Smooth muscle cell of the brain vasculature (primary cell): ENCODE measurements at places on chromosomes 4 and X.

DNA sequence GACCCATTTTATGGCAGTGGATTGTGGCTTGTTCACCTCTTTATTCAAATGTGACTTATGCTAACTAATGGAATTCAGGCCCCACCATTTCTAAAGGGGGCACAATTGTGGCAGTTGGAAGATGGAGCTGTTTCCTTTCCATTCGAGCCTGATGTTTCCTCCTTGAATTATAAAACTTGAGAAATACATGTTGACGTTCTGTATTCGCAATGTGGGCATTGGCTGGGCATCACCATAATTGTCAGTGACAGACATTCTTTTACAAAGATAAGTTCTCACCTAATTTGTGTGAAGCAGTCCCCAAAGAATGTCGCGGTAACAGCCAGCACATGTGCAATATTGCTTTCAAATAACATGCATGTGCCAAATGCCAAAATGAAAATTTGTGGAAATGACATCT, 1070.2 kb upstream of the TENM3 start:
- DNase-seq: no peak

- DNase-seq: no peak
Measured at GRCh38 chr4:81021142-81021944, 9.2 kb upstream of the BMP3 start.

GRCh38 chrX:21926527-21927278, 13.8 kb upstream of the SMS start:
- DNase-seq: no peak

- DNase-seq: no peak
Measured at GRCh38 chr4:144646523-144647094, 653 bp downstream of the HHIP start.

- DNase-seq: no peak
Measured at GRCh38 chr4:156312261-156312847, 358.7 kb upstream of the CTSO start.

DNA sequence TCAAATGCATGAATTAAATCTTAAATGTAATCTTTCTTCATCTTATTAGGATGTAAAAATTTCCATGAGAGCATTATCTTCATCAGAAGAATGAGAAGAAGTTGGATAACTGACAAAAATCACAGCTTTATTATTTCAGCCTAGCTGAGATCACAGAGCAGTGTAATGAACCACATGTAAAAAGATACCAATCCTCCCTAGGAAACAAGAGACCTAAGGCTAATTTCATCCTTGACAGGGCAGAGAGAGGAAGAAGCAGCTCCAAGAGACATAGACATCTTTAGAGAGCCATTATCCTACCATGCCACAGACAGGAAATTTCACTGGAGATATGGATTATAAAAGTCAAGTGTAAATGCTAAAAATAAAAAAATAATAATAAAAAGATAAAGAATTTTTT, 40.9 kb upstream of the IL15 start:
- no peak for DNase-seq

DNA sequence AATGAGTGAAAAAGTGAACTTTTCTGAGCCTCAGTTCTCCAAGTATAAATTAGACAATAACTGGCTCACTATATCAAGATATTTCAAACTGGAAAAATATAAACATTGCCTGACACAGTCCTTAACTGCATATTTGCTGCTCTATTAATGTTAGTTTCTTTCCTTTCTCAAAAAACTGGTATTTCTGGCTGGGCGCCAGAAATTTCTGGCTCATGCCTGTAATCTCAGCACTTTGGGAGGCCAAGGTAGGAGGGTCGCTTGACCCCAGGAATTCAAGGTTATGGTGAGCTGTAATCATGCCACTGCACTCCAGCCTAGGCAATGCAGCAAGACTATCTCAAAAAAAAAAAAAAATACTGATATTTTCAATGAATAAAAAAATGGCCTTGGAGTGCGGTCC, 227.0 kb downstream of the MAGEB17 start:
- no peak for DNase-seq

DNA sequence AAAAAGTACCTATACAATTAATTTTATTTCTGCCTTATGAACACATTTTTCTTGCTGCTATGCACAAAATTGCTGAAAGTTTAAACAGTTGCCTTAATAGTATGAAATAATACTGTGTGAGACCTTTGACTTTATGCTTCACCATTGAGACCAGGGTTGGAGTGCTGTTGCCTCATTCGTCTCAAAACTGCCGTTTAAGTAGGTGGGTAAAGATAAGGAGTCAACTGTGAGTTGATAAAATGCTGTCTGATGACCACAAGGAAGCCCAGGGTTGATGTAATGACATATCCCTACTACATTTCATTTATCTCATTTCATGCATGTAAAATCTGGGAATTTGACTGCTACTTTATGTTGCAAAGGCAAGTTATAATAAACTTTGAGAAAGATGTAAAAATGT, 23.4 kb downstream of the STK26 start:
- no peak for DNase-seq

DNA sequence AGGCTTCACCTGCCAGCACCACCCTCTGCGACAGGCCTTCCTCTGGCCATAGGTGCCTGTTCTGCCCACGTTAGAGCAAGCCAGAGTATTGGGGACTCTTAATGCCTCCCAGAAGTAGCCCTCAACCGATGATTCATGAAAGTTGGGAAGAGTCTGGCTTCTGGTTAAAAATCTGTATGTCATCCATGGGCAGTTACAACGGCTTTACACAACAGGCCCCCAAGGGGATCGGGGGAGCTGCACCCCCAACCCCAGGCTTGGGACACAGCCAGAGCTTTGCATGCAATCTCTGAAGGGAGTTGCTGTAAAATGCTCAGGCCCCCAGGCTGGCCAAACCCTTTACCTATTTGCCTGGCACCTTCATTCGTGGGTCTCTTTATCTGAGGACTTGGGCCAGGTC, 5.4 kb upstream of the CYTL1 start:
- DNase-seq: no peak

- no peak for DNase-seq
Measured at GRCh38 chr4:52160859-52161258, 109.8 kb downstream of the SPATA18 start.

GRCh38 chr4:185997296-185997695, 71.7 kb upstream of the TLR3 start:
- DNase-seq: no peak

DNA sequence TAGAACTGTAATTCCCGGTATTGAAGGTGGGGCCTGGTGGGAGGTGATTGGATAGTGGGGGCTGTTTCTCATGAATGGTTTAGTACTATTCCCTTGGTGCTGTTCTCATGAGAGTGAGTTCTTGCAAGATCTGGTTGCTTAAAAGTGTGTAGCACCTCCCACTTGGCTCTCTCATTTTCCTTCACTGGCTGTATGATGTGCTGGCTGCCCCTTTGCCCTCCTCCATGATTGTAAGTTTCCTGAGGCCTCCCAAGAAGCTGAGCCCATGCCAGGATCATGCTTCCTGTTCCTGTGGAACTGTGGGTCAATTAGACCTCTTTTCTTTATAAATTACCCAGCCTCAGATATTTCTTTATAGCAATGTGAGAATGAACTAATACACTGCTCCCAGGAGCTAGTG, 8.7 kb downstream of the ANXA10 start:
- DNase-seq: no peak

GRCh38 chrX:104522386-104522785, 43.6 kb upstream of the IL1RAPL2 start:
- DNase-seq: no peak

DNA sequence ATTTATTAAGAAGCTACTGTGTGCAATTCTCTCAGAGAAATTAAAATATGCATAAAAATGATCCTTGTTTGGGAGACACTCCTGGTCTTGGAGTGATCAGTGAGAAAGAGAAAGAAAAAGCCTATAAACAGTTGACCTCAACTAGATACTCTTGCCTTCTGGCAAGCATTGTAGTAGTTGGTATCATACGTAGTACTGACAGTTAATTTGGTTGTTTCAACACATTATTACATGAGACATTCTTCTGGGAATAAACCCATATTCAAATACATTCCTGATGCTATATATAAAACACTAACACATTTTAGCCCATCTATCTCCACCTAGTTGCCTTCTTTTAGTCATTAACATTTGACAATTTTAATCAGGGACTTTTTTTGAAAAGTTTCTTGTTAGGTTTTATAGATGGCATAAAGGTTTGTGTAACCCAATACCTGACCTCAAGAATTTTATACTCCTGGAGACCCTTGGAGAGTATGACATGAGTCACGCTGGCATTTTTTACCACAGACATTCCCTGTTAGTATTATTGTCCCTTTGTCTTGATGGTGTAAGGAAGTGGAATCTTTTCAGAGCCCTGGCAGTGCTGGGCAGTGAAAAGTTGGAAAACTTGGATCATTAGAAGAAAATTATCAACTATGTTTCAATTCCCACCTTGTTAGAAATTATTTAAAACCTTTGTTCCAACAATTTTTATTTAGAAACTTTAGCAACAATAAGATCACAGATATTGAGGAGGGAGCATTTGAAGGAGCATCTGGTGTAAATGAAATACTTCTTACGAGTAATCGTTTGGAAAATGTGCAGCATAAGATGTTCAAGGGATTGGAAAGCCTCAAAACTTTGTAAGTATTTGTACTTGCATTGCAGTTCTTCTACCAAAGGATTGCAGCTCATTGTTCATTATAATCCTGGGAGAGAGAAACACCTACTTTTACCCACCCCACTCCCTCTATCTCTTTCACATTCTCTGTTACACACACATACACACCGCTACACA, 167.1 kb upstream of the PACRGL start:
- DNase-seq: no peak

- DNase-seq: no peak
Measured at GRCh38 chr4:141560056-141560455, 76.3 kb upstream of the IL15 start.

- DNase-seq: no peak
Measured at GRCh38 chr4:2402941-2403340, 15.5 kb downstream of the ZFYVE28 start.

- no peak for DNase-seq
Measured at GRCh38 chr4:152158225-152158624, 377.7 kb downstream of the FBXW7 start.

DNA sequence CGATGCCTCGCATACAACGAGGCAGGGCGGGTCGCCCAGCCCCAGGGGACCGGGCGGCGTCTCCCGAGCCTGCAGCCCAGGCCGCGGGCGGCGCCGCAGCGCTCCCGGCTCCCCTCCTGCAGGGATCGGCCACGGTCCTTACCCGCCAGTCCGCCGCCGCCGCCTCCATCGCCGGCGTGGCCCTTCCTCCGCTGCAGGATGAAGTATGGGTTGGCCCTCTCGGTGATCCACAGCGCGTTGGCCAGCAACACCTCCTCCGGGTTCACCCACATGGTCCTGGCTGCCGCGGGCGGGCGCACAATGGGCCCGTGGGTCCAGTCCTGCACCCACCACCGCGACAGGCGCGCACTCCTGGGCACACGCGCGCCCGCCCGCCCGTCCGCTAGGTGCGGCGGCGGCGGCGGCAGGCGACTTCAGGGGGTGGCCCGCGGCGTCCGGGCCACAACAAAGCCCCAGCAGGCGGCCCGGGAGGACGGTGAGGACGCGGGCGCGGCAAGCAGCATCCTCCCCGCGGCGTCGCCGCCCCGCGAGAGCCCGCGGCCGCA, 339 bp downstream of the TBC1D9 start:
- DNase-seq: no peak

DNA sequence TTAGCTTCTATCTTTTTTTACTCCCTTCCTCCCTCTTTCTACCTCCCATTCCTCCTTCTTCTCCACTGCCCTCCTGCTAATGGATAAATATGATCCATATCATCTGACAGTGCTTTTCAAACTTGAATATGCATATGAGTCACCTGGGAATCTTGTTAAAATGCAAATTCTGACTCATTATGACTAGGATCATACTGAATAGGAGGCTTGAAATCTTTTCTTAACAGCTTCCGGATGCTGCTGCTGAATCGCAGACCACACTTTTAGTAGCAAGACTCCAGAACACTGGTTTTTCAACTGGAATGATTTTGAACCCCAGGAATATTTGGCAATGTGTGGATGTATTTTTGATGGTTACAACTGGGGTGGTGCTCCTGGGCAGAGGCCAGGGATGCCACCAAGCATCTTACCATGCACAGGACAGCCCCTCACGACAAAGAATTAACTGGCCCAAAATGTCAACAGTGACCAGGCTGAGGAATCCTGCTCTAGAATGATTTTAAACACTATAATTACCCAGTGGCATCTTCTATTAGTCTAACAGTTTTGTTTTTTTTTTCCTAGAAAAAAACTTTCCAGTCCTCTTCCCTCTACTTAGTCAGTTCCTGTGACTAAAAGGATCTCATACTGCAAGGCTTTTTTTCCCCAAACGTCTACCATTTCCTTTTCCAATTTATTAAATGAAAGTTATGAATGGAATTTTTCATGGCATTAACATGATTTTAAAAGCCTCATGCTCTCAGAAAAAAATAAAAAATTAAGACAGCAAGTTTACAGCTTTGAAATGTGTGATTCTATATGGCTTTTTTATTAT, 10.6 kb upstream of the PYURF start:
- DNase-seq: no peak

DNA sequence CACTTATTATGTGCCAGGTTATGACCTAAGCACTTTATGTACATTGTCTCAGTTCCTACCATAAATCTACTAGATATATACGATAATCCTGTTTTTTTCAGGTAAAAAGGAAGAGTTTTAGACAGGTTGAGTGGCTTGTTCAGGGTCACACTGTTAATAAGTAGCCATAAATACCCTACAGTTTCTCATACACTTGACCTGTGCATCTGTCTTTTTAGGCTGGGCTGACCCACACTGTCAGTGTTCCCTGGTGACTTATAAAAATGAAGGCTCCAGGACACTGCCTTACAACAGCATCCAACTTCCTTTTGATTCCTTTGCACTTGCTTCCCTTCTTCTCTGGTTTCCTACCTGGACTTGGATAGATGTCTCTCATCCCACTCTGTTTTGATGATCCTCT, 78.2 kb upstream of the PAQR3 start:
- no peak for DNase-seq

GRCh38 chrX:47148946-47149345, 3.9 kb downstream of the RBM10 start:
- DNase-seq: no peak

DNA sequence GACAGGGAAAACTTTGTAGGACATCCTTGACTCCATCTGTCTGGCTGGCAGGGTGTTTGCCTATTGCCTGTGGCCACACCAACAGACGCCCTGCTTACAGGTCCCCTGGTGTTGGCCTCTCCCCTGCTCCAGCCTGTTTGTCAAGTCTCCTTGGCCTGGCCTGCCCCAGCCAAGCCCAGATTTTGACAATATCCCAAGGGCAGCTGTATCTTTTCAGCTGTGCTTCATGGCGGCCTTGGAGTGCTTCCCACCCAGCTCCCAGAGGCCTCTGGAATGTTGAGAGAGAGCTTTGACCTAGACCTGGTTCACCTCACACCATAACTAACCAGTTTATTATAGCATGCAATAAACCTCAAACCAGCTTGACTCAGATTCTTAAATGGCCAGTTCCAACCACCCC, 204.0 kb upstream of the NHS start:
- no peak for DNase-seq

DNA sequence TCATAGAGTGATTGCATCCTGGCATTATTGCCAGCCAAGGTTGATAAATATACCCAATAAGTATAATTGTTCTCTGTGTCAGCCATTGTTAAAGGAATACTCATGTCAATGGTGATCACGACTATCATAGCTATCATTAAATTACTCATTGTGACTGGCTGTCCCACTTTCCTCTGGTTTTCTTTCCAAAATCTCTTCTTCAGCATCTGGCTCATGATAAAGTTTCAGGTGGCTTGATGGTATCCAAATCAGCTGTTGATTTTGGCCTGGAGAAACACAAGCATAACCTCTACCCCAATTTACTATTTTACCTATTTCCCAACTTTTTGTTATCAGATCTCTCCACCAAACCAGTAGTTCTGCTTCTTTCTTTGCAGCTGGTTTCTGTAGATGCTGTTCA, 67.1 kb upstream of the SPIN2A start:
- DNase-seq: no peak

- no peak for DNase-seq
Measured at GRCh38 chr4:121998024-121998423, 46.2 kb upstream of the TRPC3 start.
